ENCODE measurements at places on chromosomes 1 and 21.

DNA sequence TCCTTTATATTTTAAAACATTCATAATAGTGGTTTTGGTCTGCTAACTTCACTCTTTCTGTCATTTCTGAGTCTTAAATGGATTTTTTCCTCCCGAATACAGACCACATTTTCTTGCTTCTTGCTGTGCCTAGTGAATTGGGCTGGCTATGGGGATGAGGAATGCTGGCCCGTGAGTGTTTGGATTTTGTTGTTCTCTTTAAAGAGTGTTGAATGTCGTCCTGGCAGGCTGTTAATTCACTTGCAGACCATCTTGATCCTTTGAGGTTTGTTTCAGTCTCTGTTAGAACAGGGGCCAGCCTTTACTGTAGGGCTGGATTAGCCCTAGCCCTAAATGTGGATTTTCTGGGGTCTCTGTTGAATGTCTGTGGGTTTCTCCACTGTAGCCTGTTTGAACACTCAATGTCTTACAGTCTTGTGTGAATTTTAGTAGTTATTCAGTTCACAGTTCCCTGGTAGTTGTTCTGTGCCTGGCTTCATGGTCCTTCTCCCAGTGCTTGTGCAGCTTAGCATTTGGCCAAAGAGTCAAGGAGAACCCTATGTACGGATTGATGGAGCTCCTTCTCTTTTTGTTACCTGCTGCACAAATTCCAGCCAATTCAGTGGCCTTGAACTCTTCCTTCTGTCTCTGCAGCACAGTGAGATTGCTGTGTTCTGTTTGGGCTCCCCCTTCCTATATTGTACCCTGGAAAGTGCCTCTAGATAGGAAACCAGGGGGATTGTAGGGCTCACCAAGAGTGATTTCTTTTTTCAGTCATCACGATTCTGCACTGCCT lies 95.7 kb downstream of the DYRK1A start:
- DNase-seq = no peak

GRCh38 chr1:67700692-67701410 lies 15.8 kb downstream of the GADD45A start:
- no peak for DNase-seq

DNA sequence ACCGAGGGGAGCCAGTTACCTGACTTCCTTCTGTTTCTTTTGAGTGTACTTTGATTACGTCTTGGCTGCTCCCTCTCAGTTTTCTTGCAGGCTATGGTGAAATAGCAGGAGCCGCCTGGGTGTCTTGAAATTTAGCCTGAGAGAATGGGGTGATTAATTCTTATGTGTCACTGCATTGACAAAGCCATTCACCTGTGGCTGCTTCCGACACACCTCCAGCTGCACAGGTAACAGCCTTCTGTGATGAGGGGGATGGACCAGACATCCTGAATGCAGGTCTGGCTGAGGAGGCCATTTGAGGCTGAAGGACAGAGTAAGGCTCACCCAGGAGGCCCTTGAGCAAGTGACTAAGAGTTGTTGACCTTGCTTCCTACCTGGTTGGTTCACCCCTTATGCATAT lies 16.5 kb downstream of the CACNA1E start:
- no peak for DNase-seq

- DNase-seq = no peak
Measured at GRCh38 chr21:39452207-39452969, 618 bp downstream of the SH3BGR start.

- DNase-seq = no peak
Measured at GRCh38 chr1:89547563-89548116, 23.0 kb downstream of the LRRC8B start.

DNA sequence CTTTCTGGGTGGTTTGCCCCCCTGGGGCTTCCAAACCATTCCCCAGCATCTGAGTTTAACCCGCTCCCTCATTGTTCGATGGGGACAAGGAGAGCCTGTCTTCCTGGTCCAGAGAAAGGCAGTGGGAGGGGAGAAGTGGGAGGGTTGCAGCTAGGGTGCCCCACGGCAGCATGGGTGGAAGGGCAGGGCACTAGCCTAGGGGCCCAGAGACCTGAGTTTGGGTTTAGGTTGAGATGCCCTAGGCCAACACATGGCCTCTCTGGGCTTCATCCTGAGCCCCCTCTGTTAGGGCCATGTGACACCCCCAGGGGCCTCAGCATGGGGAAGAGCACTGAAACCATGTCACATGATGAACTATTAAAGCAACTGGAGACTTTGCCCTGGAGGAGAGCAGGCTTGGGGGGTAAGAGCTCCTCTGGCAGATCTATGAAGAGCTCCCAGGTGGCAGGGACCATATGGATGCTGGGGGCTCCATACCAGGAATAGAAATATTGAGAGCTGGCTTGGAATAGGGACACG lies 9.7 kb upstream of the RUNX3 start:
- no peak for DNase-seq

GRCh38 chr1:77671836-77672235 lies 10.6 kb downstream of the ZZZ3 start:
- DNase-seq = no peak

- no peak for DNase-seq
Measured at GRCh38 chr1:1307261-1307922, 338 bp downstream of the ACAP3 start.

- DNase-seq = no peak
Measured at GRCh38 chr1:22171951-22172715, 29.2 kb upstream of the WNT4 start.

DNA sequence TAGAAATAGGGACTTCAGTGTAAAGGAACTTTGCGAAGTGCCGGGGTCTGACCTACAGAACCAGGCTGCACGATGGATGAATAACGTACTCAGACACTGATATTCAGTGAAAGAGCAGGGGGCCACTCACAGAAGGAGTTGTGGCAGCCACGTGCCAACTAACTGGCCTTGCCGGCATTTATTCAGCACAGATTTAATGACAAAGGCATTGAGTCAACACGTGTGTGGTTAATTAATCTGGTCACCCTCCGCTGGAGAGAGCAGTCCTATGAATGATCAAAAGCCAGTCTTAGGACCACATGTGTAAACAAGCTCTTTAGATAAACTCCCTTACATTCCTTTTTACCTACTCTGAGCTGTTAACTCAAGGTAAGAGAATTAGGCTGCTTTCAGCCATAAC lies 6.2 kb upstream of the B3GALT2 start:
- DNase-seq = no peak

GRCh38 chr1:55071477-55071876 lies 32.1 kb downstream of the PCSK9 start:
- DNase-seq = no peak

GRCh38 chr1:214446772-214447556 lies 104.4 kb downstream of the PTPN14 start:
- DNase-seq = no peak

DNA sequence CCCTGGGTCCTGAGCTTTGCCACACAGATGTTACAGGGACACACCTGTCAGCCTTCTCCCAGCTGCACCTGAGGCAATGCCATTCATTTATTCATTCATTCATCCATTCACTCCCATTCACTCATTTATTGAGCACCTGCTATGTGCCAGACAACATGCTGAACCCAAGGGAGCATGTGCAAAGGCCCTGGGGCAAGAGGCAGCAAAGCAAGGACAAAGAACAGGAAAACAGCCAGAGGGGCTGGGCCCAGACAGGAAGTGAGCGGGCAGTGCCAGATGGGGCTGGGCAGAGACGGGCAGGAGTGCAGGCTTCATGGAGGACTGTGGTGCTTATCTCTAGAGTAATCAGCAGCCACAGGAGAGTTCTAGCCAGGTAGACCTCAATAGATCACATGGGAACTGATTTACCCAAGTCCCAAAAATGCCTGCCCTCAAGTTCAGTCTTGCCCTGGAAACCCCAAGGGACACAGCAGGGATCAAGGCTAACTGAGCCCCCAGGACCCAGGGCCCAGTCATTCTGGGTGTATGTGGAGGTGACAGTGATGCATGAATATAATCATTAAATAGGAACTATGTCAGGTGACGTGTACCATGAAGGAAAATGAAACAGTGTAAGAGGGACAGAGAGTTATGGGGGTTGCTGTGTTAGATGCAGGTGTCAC lies 530.3 kb downstream of the MATN1 start:
- DNase-seq = no peak

GRCh38 chr1:156258859-156259258 lies 11.0 kb upstream of the PAQR6 start:
- no peak for DNase-seq

DNA sequence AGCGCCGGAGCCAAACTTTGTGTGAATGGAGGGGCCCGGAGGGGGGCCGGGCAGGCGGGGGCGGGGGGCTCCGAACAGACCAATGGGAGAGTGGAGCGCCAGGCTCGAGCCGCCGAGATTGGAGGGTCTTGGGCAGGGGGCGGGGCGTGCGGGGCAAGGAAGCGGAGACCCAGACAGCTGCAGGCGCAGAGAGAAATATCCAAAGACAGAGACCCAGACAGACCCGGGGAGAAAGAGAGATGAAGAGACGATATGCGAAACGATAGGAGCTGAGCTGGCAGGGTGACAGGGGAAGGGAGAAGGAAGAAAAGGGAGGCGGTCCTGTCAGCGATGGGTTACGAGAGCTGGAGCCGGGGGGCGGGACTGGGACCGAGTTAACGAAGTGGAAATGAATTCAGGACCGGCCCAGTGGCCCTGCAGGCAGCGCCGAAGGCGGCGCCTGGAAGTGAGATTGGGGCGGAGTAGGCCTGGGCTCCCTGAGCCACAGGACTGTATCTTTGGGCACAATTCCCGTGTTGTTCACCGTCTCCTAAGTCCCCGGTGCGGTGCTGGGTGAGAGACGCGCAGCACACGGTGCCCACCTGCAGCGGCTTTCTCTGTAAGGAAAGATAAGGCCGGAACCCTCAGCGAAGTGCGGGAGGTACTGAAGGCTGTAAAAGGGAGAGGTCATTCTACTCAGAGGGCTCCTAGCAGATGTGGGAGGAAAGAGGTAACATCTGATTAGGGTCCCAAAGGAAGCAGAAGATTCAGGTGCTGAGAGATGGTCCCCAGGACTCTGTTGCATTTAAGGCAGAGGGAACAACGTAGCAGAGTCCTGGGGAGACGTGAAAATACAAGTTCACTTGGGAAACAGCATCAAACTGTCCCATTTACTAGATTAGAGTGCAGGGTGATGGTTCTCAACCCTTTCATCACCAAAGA lies 543 bp upstream of the KCNJ10 start:
- DNase-seq = no peak

DNA sequence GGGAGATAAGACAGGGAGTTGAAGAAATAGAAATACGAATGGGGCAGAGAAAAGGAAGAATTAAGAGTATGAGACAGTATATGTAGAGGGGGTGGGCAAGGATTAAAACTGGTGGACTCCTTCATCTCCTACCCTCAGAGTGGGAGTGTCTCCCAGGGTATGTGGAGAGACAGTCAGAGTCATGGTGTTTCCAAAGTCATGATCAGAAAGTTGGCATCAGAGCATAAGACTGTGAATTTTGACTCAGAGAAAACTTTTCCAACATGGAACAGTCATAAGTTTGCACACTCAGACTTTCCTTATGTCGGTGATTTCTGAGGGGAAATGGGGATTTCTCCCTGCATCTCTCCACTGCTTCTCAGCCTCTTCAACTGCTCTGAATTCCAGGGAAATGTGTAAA lies 2.4 kb downstream of the CD84 start:
- DNase-seq = no peak

- no peak for DNase-seq
Measured at GRCh38 chr1:54027848-54028247, 9.9 kb upstream of the LDLRAD1 start.

DNA sequence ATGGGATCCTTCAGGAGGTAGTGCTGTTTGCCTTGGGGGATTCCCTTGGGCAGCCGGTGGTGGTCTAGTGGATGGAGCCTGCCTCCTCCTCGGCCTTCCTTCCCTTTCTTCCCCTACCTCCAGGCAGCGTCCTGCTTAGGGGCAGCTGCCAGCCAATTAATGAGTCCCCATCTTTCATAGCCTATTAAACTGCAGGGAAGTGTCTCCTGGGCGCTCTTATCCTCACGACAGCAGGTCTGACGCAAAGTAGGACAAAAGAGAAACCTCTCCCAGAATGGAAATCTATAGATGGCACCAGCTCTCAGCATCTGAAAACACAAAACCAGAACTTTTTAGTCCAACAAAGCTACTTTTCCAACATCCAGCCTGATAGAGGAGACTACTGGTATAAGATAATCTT lies 69.3 kb downstream of the ELAVL4 start:
- no peak for DNase-seq

GRCh38 chr1:1337793-1338147 lies 6.7 kb downstream of the TAS1R3 start:
- peak; percentile 61 for DNase-seq

DNA sequence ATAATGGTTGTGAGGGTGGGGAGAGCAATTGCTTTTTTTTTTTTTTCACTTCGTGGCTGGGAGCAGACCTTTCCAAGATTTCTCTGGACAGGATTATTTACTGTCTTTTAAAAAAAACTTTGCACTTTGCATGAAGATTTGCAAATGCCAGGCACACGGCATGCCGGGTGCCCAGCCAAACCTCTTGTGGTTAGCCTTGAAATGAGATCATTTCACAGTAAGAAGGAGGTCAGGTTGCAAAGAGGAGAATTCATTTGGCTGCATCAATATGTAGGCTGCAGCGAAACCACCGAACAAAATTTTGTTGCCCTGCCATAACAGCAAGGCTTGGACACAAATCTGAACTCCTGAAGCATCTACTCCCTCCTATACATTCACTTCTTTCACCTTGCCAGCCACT lies 36.5 kb upstream of the KCND3 start:
- no peak for DNase-seq

DNA sequence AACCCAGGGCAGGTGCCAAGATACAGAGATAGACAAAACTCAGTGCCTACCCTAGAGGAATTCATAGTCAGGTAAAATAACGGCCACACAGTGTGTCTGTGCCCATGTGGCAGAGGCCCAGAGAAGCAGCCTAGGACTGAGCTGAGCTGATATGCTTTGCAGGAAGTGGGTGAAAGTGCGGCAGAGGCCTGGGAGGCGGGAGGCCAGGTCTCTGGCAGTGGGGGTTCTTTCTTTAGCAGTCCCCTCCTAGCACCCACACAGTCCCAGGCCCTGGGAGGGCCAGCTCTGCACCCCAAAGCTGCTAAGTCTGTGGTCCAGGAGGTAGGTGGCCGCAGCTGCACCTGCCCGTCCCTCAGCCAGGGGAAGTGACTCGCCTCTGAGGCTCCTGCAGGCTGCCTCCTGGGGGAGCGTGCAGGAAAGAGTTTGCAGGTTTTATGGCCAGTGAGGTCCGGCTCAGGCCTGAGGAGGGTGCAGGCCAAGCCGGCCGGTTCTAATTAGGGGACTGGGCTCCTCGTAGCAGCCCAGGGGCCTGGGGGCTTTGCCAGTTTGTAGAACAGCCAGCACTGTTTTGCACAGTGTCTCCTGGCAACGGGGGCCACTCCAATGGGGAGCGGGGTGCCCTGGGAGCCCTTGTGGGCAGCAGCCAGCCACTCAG lies 107.9 kb downstream of the SPSB1 start:
- DNase-seq = no peak

- DNase-seq = no peak
Measured at GRCh38 chr1:112991402-112992120, 35.6 kb upstream of the SLC16A1 start.

GRCh38 chr1:160768295-160768657 lies 27.7 kb upstream of the LY9 start:
- DNase-seq = peak; percentile 82

- no peak for DNase-seq
Measured at GRCh38 chr1:172903581-172904220, 147.0 kb downstream of the TNFSF18 start.

GRCh38 chr1:56901716-56902115 lies 47.1 kb downstream of the C8A start:
- DNase-seq = no peak
